ENCODE measurements at places on chromosomes 2 and 18.

DNA sequence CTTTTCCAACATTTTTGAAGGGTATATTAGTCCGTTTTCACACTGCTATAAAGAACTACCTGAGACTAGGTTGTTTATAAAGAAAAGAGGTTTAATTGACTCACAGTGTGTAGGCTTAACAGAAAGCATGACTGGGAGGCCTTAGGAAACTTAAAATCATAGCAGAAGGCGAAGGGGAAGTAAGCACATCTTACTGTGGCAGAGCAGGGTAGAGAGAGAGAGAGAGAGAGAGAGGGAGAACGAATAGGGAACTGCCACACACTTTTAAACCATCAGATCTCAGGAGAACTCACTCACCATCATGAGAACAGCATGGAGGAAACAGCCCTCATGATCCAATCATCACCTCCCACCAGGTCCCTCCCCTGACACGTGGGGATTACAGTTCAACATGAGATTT, 420.3 kb downstream of the SOCS6 start:
- DNase-seq = no peak

DNA sequence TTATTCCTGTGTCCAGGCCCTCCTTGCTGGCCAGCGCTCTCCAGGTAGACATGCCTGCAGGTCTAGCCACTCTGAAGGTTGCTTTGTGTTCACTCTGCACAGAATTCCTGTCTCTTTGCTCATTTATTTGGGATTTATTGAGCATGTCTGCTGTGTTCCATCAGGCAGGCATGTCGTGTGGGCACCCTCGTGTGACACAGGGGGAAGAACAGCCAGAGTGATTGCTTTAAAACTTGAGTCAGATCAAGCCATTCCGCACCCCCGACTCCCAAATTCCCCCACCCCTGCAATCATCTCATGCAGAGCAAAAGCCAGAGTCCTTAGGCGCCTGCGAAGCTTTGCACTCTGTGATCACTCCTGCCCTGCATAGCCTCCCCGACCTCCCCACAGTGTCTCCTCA, 44.7 kb upstream of the SIX2 start:
- DNase-seq = no peak

DNA sequence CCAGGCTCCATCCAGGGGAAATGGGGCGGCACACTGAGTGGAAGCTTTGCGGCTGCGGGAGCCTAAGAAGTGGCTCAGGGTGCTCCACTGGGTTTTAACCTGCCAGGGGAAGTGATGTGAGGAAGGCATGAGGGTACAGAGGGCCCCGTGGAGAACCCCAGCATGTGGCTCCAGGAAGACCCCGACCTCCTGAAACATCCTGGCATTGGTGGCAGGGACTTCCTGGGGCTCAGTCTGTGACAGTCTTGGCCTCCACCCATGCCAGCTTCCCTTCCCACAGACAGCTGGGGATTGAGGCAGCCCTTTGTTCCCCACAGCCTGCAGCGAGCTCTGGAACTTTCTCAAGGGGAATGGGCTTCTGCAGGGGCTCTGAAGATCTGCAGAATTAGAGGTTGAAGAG, 146.6 kb downstream of the TNS1 start:
- no peak for DNase-seq

- DNase-seq = no peak
These were observed 230.8 kb downstream of the ATAD2B start for GRCh38 chr2:23695890-23696751.

GRCh38 chr2:241750076-241750840, 15.8 kb downstream of the D2HGDH start:
- no peak for DNase-seq

- DNase-seq = no peak
These were observed 173.6 kb downstream of the ADCYAP1 start for GRCh38 chr18:1078301-1078700.

GRCh38 chr2:96143231-96143847, 1.9 kb downstream of the DUSP2 start:
- DNase-seq = no peak

DNA sequence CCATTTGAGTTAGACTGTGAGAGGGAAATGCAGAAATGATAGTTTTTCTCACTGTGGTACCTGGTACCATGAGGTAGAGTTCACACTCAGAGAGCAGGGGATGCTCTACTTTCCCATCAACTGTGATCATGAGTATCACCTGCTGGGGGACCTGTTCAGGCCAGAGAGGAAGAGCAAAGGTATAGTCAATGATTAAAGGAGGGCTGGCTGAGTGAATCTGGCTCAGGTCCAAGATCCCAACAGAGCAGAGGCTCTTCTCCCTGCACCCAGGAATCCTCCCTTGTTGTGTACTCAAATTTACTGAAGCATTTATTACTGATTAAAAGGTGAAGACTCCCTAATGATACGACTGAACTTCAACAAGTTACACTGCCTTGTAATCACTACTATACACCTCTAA, 104.6 kb upstream of the CHRNA1 start:
- DNase-seq = no peak

GRCh38 chr2:209511637-209512036, 87.8 kb downstream of the MAP2 start:
- DNase-seq = no peak

DNA sequence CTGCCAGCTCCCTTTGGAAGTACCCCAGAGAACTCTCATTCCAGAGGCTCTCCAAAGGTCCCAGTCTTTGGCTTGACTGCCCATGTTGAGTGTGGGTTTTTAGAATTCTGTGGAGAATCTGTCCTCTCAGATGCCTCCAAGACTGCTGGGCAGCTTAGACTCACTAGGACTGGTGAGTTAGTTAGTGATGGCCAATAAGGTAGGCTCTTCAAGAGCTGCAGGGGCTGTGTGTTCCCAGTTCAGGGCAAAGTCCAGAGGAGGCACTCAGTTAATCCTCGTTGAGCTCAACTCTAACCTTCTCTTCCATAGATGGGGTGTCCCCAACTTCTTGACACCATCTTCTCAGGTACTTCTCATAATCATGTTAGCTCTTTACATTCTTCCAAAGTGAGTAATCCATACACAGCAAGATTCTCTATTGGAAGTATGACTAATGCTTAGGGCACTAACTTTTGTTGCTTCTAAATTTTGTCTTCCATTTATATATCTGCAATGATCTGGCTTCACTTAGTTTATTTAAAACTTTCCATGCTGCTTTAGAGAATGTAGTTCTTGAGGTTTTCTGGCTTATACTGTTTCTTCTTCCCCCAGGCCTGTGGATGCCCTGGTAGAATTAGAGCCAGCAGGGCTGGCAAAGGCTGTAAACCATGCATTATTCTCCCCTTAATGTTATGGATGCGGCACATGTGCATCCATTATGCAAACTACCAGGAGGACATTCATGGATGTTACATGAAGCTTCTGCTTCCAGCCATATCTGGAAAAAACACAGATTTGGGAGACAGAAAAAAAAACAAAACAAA, 88.9 kb downstream of the POLE4 start:
- DNase-seq = no peak

- no peak for DNase-seq
These were observed 15.0 kb upstream of the PAX3 start for GRCh38 chr2:222313816-222314215.

DNA sequence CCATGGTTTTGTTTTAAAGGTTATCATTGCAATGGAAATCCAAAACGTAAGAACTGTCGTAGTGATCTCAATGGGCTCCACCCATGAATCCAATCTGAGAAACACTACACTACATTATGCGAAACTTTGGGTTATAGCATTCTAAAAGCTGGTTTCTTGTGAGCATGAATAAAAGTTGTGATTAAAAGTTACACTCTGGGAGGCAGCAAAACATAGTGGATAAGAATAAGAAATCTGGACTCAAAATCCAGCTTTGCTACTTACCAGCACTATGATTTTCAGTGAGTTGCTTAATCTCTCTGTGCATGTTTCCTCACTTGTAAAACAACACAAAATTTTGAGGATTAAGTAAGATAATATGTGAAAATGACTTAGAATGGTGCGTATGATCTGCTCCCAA, 25.7 kb upstream of the THOC1 start:
- DNase-seq = no peak

DNA sequence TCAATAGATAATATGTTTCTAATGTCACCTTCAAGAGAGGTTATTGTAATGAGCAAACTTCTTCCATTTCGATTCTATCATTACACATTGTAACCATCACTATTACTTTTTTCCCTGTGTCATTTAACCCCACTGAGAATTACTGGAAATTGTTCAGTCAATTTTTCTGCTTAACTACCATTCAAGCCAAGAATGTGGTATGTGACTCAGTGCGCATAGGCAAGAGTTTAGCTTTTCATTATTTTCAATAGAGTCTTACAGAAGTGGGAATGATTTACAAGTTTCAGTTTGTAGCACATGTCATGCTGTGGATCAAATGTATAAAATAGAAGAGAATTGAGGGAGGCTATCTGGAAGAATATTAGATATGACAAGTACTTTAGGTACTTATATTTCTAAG, 34.3 kb upstream of the PIEZO2 start:
- no peak for DNase-seq

GRCh38 chr2:61328707-61329251, 142.1 kb downstream of the USP34 start:
- no peak for DNase-seq

- DNase-seq = no peak
These were observed 170.0 kb downstream of the TSN start for GRCh38 chr2:121925466-121925865.

DNA sequence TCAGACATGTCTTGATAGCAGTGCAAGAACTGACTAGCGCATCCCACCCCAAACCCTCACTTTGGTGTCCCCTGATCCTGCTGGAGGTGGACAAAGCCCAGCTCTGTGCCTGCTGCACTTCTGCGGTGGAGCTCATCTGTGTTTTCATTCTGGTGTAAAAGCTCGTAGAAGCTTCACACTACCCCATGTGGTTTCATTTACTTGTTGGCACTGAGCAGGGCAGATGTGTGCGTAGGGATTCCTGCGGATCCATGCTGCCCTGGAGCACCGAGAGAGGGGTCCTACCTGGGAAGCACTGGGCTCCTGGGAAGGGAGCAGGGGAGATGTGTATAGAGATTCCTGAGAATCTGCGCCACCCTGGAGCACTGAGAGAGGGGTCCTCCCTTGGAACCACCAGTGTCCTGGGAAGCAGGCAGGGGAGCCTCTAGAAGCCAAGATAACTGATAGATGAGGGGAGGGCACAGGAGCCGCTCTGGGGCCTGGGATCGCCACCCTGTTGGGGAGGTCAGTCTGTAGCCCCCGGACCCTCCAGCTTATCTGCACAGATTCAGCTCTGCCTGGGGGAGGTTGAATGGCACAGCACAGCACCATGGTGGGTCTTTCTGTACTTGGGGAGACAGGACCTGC, 106.9 kb upstream of the OTOS start:
- DNase-seq = no peak

- peak; percentile 46 for DNase-seq
These were observed 72.5 kb downstream of the GPR39 start for GRCh38 chr2:132489150-132489549.

DNA sequence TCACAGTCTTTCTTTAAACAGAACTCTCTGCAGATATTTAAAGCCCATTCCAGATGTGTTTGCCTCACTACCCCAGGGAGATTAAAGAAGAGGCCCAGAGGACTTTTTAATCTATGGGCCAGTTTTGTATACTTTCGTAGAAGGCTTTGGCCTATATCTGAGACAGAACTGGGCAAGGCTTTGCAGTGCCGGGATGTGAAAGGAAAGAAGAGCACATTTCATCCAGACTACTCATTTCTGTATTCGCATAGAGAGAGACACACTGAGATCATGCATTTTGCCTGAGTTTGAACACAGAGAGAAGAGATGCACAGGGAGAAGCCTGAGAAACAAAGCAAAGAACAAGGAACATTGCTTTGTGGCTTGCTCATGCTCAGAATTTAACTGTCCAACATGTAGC, 54.9 kb upstream of the SLC5A7 start:
- no peak for DNase-seq

GRCh38 chr18:36197511-36198166, 10.3 kb downstream of the MOCOS start:
- DNase-seq = no peak

DNA sequence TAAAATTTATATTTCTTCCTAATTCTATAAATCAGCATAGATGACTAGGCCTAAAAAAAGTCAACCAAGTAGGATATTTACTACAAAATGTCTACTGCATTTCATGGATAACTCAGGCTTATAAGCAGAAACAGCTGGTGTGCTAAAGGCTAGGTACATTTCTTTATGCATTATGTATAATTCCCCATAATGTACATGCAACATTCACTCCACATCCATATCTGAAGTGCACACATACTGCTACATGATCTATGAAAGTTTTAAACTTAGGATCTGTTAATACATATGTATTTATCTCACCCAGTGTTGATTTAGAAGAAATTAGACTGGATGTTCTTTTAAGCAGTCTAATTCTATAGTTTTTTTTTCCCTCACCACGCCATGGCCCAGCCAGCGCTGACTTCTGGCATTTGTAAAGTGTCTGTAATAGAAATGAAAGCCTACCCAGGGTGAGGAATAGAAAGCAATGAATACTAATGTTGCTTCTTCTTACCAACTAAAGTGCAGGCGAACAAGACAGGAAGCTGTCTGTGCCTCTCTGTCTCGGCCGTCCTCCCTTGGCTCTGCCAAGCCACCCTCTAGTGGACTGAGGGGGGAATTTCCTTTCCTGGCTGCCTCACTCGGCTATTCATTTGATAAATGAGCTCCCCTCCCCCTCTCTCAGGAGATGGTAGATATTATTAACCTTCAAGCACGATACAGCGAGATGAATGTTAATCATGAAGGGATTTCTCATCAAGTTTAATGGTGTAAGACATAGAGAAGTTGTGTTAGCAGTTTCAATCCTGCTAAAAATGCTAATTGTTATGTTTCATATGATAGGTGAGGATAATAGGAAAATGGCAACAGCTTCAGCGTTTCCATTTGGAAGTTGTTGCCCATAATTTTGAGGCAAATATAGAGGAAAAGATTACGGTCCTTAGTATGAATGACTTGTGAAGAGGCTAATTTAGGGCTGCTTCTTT, 384.5 kb downstream of the MTX2 start:
- no peak for DNase-seq

GRCh38 chr2:37917281-37918228, 7.5 kb upstream of the RMDN2 start:
- no peak for DNase-seq

DNA sequence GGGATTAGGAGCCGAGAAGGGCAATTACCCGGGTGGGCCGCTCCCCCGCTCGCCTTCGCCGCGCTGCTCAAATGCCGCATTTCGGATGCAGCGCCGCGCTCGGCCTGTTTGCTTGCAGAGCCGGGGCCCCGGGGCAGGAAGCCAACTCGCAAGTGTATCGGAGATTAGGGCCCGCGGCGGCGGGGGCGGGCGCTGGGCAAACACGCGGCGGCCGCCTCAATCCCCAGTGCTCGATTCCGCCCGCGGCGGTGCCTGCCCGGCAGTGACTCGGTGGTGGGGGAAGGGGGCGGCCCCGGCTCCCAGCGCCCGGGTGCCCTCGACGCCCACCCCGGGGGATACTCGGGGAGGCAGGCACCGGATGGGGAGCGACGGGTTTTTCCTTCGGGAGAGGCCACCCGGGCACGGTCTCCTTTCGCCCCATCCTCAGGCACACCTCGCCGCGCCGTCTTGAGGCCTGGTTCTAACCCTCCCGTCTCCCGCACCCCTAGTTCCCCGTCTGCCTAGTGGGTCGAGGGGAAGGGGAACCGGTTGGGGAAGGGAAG, 26.6 kb upstream of the NOTO start:
- DNase-seq = peak; percentile 58

GRCh38 chr2:132811148-132811915, 141.3 kb upstream of the LYPD1 start:
- DNase-seq = no peak
